ENCODE measurements at places on chromosomes 2 and 18.

DNA sequence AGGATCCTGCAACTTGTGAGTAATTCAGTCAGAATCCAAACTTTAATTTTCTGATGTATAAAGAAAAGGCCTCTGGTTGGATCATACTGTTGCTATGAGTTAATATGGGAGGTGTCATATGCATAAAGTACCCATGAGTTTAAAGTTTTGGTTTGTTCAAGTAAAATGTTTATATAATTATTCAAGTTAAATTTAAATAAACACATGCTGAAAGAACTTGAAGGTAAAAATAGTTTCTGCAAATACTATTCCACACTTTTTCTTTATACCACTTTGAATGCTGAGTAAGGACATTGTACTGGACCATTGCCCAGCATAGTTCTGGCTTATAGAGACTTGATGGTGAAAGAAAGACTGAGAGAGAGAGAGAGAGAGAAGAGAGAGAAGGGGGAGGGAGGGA is 30.7 kb downstream of the PKP4 start:
- DNase-seq, result no peak

DNA sequence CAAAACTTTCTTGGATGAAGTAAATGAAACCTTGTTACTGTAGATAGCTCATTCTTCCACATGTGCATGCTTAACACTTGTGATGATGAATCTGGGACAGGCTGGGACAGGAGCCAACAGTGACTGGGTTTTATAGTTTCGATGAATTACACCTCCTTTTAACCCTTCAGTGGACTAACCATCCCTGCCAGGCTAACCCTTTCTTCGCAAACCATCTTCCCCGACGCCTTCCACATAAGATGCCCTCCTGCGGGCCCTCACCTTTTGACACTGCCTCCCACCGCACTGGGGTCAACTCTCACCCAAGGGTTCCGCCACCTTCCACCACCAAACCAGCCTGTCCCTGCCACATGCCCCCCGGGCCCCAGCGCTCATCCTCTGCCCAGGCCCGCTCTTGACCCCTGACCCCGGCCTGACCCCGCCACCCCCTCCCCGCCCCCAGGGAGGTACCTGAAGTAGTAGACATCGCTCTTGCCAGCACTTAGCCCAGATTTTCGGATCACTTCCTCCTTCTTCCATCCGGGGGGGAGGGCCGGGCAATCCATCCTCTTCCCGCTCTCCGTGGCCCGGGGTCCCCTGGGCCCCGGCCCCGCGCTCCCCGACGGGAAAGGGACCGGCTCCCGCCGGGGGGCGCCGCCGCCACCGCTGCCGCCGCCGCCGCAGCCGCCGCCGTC is 764 bp downstream of the MBD2 start:
- DNase-seq, result peak; percentile 43

DNA sequence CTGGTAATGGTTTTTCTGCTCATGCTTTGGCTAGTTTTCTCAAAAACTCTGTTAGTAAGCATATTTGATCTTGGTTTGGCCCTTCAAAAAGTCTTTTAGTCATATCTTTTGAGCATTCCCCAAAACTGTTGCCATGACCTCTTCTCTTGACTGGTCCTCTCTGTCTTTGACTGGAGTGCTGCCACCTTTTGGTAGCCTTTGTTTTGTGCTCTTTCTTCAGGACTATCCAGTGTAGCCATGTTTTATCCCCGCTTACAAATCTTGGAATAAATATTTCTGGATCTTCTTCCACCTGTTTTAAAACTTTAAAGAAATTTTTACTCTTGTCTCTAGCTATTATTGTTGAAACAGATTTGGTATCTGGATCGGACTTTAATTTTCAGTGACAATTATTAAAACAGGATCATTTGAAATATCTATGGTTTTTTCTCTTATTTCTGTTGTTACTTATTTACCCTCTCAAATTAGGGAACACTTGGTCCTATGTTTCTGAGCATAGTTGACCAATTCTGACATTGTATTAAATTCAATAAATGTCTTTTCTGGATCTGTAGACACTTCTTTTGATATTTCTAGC is 965 bp upstream of the ELOA2 start:
- DNase-seq, result no peak

- DNase-seq, result no peak
Observed at GRCh38 chr18:6013171-6013810, 118.0 kb upstream of the TMEM200C start.

DNA sequence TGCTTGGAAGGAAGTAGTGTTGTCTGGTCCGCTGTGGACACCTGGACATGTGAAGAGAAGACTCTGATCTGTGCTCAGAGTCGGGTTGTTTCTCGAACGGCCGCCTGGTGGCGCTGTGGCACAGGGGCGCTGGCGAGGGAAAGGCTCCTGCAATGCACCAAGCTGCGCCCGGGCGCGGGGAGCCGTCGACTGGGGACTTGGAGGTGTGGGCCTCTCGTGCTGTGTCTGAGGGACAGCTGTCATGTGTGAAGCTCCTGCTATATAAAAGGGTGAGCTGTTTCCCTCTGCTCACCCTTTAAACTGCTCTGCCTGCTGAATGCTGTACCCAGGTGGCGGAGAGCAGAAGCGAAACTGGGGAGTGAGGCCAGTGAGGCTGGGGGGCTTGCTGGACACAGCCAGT is 44.0 kb downstream of the GNAL start:
- DNase-seq, result peak; percentile 72

DNA sequence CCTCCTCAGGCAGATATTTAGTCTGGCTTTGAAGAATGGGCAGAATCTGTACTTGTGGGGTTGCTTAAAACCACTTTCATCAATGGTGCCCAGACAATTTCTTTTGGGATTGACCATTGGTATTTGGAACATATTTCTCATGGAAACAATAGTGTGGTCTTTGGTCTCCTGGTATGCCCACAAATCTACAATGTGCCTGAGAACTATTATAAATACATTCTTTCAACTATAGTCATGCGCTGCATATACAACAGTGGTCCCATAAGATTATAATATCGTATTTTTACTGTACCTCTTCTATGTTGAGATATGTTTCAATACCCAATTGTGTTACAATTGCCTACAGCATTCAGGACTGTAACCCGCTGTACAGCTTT is 34.8 kb upstream of the PPP4R1 start:
- DNase-seq, result no peak

DNA sequence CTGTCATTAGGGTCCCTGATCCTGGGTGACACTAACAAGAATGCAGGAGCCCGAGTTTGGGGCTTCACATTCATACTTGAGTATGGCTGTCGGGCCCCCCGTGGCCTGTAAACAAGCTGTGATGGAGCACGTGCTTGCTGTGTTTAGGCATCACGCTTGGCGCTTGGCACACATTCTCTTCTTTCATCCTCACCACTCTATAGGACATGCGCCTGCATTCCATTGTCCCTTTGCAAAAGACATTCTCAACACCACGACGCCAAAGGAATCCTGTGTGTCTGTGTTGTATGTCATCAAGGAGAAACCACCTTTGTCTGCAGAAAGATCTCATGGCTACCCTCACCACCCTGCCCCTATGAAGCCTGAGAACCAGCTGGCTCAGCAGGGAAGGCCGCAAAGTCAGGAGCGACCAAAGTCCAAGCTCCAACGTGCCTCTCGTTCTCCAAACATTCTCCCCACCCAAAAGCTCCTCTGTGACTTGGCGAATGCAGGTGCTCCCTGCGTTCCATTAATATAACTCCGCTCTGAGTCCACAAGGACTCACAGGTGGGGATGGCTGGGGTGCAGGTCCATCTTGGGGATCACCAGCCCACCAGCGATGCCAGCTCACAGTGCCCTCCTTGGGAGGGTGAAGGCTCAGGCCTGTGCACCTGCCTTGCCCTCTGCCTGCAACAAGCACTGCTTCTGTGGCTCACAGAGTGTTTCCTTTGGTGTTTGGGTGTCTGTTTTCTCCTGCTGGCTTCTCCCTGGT is 6.2 kb upstream of the PER2 start:
- no peak for DNase-seq

DNA sequence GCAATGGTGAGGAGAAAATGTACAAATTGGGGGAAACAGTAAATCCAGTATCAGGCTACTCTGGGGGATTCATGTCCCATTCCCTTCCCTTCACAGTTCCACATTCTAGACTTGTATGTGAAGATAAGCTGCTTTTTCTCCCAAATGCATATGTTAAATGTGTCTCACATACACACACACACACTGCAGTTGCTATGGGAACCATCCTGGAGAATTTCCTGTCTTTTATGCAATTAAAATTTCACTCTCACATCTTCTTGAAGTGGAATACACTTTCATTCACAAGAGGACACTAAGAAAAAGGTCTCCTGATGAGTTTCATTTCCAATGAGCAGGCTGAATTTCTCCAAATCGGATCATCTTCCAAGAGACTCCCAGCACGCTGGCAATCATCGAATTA is 366.0 kb downstream of the LRATD1 start:
- DNase-seq, result no peak

- DNase-seq, result no peak
Observed at GRCh38 chr18:51848702-51849101, 491.3 kb upstream of the DCC start.

DNA sequence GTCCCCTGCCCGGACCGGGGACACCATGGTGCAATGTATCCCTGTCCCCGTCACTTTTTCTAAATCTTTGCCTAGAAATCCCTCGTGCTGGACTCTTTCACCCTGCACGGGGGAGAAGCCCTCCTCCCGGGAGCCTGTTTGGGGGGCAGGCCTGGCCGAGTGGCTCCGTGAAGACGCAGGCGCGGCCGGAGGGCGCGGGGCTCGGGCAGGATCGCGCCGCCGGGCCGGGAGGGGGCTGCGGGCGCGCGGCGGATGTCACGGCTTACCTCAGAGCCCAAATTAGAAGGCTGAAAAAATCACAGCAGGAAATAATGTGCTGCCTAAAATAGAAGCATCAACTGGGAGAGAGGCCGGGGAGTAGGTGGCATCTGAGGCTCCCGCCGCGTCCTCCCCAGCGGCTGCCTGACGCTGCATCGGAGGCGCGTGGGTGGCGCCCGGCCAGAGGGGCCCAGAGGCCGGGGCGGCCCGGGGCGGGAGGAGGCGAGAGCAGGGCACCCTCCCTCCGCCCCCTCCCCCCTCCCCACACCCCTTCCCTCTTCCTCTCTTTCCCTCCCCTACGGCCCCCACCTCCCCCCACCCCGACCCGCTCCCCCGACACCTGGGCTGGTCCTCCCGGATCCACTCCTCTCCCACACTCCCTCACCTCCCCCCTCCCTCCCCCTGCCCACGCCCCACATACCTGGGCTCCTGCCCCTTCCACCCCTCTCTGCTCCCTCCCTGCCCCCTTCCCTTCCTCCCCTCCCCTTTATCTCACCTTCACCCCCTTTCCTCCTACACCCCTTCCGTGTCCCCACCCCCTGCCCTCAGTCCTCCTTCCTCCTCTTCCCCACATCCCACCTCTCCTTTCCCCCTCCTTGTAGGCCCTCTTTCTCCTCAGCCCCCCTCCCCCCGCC is 51.9 kb downstream of the SLC4A1AP start:
- DNase-seq, result peak; percentile 34

- peak; percentile 76 for DNase-seq
Observed at GRCh38 chr2:29309090-29310029, 194.1 kb downstream of the CLIP4 start.

DNA sequence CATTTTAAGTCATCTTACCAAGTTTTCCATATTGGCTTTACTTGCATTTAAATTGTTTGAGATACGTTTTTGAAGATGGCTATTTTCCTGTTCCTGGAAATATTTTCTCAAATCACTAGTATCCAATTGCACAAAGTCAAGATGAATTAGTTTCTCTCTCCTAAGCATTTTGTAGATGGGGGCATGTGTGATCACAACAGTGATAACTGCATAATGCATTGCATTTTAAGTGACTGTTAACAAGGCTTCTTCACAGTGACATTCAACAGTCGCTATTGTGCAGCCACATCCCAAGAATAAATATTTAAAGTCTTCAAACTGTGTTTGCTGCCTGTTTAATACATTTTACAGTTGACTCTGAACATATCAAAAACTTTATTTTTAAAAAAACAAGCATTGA is 694.2 kb upstream of the CDH7 start:
- no peak for DNase-seq

DNA sequence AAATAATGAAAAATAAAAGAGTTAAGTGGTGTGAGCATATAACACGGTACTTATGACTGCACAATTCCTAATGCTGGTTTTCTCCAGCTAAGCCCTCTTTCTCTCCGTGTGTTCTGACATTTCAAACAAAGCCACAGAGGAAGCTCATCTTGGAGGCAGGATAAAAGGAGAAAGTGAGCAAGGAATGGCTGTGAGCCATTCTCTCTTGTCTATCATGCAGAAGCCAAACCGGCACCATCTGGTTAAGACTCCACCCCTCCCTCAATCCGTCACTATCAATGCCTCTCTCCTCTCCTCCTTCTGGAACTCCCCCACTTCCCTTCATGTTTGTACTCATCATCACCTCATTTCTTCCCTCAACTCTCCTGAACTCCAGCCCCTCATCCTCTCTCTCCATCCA is 210.4 kb downstream of the TMEM163 start:
- no peak for DNase-seq

- no peak for DNase-seq
Observed at GRCh38 chr18:62596145-62597005, 73.5 kb downstream of the ZCCHC2 start.

- no peak for DNase-seq
Observed at GRCh38 chr2:67867735-67868134, 195.1 kb downstream of the C1D start.

GRCh38 chr18:26863122-26863879 is 2.2 kb downstream of the AQP4 start:
- no peak for DNase-seq

DNA sequence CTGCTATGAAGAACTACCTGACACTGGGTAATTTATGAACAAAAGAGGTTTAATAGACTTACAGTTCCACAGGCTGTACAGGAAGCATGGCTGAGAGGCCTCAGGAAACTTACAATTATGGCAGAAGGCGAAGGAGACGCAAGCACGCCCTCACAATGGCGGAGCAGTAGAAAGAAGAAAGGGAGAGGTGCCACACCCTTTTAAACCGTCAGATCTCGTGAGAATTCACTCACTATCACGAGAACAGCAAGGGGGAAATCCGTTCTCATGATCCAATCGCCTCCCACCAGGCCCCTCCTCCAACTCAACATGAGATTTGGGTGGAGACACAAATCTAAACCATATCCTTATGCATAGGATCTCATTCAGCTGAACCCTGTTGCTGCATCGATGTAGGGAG is 84.6 kb upstream of the ZNF532 start:
- no peak for DNase-seq

DNA sequence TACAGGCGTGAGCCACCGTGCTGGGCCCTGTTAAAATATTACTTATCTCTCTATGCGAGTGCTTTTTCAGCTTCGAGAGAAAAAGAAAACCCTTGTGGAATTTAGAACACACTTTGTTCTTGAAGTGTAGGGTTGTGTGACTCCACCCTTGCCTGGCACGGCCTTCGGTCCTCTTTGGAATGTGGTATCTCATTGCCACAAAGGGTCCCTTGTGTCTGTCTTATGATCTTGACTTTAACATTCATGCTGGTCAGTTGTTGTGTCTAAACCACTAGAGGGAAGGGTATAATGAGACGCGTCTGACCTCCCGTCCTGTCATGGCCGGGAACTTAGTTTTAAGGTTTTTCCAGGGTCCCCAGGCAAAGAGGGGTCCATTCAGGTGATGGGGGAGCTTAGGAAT is 246.4 kb downstream of the VAPA start:
- no peak for DNase-seq

- no peak for DNase-seq
Observed at GRCh38 chr2:141714496-141714895, 416.3 kb downstream of the LRP1B start.

GRCh38 chr18:35089891-35090550 is 48.8 kb downstream of the MAPRE2 start:
- DNase-seq, result no peak

- no peak for DNase-seq
Observed at GRCh38 chr2:218127929-218128455, 2.2 kb downstream of the CXCR2 start.

- no peak for DNase-seq
Observed at GRCh38 chr2:240329778-240330177, 105.7 kb upstream of the GPC1 start.

Data from activated CD4-positive, alpha-beta T cell treated with anti-CD3 and anti-CD28 coated beads, Interleukin-2, amount 10 ng/mL, durations not matched to agents 7 days and 5 days (primary cell).